ENCODE measurements at places on chromosomes 5 and 9.

GRCh38 chr5:140220032-140220697, 45.2 kb downstream of the CYSTM1 start:
- DNase-seq = no peak

GRCh38 chr5:154466671-154467070, 11.4 kb downstream of the HAND1 start:
- no peak for DNase-seq

DNA sequence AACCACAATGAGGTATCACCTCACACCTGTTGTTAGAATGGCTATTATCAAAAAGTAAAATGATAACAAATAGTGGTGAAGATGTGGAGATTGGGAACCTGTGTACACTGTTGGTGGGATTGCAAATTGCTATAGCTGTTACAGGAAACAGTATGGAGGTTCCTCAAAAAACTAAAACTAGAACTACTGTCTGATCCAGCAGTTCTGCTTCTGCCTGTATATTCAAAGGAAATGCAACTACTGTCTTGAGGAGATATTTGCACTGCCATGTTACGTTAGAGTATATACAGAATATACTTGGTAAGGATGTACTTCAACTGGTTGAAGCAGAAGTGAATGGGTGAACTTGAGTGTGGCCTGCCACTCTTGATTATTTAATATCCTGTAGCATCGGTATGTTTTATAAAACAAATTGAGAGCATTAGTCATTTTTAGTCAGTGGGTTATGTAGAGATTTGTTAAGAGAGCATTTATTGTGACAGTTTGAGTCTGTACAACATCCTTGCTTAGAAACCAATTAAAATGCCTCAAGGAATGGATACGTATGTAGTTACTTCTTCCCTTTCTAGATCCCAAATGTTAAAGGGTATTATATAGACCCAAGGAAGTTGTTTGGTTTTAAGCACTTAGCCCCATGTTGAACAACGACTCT, 37.5 kb downstream of the ZCCHC7 start:
- DNase-seq = no peak

- peak; percentile 56 for DNase-seq
Measured at GRCh38 chr5:145062280-145063062, 772.7 kb downstream of the PRELID2 start.

- DNase-seq = no peak
Measured at GRCh38 chr5:96933764-96934707, 1.8 kb upstream of the LNPEP start.

DNA sequence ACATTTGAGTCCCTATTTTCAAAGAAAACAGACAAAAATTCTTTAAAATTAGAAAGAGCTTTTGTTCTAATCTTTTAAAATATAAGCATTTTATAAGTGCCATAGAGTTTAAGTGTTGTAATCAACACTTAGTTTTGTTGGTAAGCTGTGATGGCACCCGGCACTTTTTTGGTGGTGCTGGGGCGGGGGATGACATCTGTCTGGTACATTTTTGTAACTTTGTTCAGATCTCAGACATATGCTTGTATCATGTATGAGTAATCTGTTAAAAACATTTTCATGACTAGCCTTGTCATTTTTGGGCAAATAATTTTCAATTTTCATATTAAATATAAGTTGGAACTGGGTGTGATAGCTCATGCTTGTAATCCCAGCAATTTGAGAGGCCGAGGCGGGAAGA, 51.7 kb downstream of the UBAP1 start:
- DNase-seq = no peak

GRCh38 chr5:68195137-68195536, 20.4 kb upstream of the PIK3R1 start:
- no peak for DNase-seq

- DNase-seq = peak; percentile 67
Measured at GRCh38 chr9:114271556-114272510, 51.1 kb upstream of the ORM1 start.

DNA sequence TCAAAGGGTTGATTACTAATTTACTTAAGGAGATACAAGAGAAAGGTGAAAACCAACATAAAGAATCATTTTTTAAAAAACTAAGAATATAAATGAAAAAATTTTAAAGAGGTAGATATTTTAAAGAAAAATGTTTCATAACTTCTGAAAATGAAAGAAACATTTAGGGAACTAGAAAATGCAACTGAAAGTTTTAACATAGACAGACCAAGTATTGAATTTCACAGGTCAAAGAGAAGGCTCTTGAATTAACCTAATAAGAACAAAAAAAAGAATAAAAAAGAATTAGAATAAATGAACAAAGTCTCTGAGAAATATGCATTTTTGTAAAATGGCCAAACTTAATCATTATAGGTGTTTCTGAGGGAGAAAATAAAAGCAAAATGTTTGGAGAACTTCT, 16.1 kb upstream of the FAM174A start:
- no peak for DNase-seq

GRCh38 chr9:27655441-27655840, 82.2 kb upstream of the C9orf72 start:
- no peak for DNase-seq

- DNase-seq = no peak
Measured at GRCh38 chr5:73256012-73256411, 83.0 kb downstream of the TMEM174 start.

GRCh38 chr5:149441986-149442385, 62.9 kb upstream of the IL17B start:
- no peak for DNase-seq

DNA sequence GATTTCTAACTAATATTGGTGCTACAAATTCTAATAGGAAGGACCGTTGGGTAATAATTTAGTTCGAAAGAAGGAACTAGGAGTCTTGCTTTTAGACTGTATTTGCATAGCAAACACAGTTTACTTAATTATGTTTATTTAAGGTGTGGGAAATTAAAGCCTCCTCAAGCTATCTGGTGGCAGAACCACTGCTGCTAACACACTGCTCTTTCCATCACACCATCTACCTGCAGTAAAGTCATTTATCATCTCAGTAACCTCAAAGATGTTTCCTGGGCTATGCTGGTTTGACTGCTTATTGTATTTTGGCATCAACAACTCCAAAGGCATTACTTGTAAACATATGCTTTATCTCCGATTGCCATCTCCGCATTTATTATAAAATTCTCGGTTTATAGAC, 114.3 kb downstream of the DEPDC1B start:
- DNase-seq = no peak

- DNase-seq = peak; percentile 63
Measured at GRCh38 chr9:5843794-5844471, 11.0 kb upstream of the ERMP1 start.

DNA sequence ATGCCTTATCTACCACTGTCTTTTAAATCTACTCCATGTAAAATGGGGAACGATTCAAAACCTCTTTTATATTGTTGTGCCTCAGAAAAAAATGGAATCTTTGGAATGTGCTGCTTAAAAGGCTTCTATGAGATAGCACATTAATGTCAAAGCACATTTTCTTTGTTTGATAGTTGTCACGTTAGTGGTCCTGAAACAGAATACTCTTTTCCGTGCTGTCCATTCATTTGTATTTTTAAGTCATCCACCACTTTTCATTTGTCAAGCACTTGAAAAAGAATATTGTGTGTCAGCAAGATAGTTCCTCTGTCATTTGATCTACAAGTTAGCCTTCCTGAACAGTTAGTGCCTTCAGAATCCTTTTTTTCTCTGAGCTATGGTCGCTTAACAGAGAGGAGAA, 246.9 kb downstream of the MAST4 start:
- DNase-seq = no peak

DNA sequence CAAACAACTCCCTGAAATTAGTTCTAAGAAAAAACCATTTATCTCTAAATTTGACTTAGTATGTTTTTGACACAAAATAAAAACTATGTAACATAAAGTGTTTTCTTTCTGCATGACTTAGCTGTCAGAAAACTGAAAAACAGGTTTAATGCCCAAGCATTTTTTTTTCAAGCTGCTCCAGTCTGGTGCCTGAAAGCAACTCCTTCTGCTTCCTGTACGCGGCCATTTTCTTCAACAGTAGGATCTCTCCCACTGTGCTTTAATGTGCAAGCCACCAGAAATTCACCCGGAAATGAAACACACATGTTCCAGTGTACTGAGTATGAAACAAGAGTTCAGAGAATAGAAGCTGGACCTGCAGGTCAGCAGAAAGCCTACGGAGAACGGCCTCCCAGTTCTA, 161.2 kb downstream of the MED27 start:
- no peak for DNase-seq

- DNase-seq = no peak
Measured at GRCh38 chr9:37004424-37004935, 29.6 kb downstream of the PAX5 start.

GRCh38 chr9:133781828-133782135, 43.6 kb upstream of the SARDH start:
- no peak for DNase-seq

DNA sequence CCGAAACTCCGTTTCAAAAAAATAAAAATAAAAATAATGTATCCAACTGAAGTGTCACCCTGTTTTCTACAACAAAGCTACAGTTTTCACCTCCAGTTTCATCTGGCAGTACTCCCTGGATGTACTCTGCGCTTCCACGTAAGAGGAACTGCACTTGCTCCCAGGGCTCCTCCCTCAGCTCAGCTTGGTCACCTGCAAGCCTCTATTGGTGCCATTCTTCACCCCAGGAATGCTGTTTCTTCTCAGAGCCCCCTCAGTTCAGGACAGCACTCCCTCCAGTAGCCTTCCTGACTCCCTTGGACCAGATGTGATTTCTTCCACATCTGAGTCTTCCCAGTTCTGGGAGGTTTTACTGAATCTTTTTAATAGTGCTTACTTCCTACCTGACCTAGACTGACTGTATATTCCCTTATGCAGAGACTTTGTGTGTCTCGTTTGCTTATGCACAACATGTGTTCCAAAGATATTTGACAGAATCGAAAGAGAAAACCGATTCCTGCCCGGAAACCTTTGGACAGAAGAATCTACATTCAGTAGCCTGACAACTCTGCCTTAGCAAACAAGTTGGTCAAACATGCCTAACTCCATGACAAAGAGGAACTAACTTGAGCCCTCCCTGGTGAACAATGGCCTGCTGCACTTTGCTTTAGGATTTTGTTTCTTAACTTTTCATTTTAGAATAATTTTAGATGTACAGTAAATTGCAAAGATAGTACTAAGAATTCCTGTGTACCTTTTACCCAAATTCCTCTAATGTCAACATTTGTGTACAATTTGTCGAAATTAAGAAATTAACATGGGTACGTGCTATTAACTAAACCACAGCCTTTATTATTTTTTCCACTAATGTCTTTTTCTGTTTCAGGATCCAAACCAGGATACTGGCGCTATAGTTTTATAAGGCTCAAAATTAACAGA, 814 bp downstream of the CCDC125 start:
- no peak for DNase-seq

DNA sequence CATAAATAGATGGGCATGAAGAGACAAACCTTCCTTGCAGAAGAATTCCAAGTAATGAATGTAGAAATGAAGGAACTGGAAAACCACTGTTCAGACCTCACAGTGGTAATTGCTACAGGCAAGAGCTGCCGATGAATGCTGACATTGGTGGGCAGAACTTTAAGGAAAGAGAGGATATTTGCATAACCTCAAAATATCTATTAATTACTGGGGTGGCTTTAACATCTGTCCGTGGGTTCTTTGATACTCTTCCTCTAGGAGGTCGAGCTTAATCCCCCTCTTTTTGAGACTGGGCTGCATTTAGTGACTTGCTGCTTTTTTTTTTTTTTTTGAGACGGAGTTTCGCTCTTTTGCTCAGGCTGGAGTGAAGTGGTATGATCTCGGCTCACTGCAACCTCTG, 34.7 kb downstream of the LAMC3 start:
- no peak for DNase-seq

DNA sequence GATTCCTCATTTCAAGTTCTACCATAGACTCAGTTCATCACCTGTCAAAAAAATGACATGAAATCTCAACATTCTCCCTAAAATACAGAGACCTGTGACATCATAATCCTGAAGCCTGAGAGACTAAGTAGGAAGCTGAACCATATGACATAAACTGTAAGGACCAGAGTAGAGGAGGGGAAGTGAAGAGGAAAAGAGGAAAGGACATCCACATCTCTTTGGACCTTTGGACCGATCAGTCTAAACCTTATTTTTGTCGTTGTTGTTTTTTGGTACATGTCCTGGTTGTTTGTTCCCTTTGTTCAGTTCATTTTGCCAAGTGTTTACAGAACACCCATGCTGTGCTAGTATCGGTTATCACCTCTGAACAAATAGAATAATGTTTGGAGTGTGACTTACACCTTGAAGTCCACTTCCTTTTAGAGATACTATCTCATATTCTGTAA, 41.9 kb downstream of the LURAP1L start:
- DNase-seq = no peak

GRCh38 chr5:52520171-52520570, 267.5 kb upstream of the ITGA1 start:
- DNase-seq = no peak

DNA sequence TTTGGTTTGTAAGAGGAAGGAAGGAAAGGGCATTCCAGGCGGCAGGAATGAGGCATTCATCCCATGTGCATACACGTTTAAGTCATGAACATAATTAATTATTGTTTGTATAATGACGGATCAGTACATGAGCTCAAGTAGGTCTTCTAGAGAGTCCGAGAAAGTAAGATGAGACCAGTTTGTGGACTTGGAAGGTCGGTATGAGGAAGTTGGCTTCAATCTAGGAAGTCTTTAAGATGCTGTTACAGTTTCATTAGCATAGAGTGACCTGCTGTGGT, 2.1 kb downstream of the GTF3C4 start:
- DNase-seq = no peak

DNA sequence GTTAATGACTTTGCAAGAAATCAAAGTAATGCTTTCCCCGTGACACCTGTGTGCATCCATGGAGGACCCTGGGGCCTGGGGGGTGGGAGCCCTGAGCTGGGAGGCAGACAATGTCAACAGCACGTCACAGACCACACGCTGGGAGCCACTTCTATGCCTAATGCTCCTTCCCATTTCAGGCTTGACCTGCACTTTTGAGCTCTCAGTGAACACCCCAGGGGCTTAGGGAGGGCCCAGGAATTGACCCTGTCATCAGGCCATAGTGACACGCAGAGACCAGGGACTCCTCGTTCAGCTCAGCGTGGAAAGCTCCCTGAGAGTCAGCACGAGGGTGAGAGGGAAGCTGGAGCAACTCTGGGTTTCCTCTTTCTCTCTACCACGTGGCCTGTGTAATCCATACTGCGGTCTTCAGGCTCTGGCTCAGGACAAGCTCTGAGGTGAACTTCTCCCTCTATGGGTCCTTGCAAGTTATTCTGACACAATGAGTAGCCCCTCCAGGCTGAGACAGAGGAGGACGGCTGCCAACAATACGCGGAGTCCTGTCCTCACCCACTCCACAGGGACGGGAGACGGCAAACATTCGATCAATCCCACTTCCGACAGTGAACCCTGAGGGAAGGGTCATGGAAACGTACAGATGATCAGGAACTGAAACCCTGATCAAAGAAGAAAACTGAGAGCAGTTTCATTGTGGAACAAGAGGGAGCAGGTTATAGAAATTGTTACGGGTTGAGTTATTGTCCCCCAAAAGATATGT, 130.8 kb upstream of the IRX4 start:
- DNase-seq = peak; percentile 41

- no peak for DNase-seq
Measured at GRCh38 chr5:14708551-14708950, 44.0 kb downstream of the OTULIN start.
